ENCODE measurements at places on chromosomes 6 and 20. TPM values are rescaled to one million over a fixed set of nuclear protein-coding genes. Genes with fewer than 3 reads are reported as not detected.

MAS1 gene
- not detected for polyA plus RNA-seq

CGA gene
- not detected for polyA plus RNA-seq

MBOAT1 gene
- 5.5 TPM for polyA plus RNA-seq

LY6G6F gene
- not detected for polyA plus RNA-seq

RFX6 gene
- 3.3 TPM for polyA plus RNA-seq

HLA-DOA gene
- polyA plus RNA-seq: 0.46 TPM
